NB4 (cell line): ENCODE measurements at places on chromosomes 12 and 14.

DNA sequence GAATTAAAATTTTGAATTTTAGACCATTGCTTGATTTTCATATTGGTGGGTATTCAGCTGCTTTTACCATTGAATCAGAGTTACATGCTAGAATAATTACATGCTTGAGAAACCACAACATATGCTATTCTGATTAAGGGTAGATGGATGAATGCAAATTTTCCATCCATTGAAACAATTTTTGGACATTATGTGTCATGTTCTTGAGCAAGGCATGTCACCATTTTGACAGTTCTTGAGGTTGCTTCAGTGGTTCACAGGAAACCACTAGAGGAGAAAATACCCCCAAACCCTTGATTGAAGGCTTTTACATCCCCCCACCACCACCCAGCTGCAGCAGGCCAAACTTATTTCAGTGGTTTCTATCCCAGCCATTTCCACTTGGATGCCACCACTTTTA is 13.5 kb downstream of the UBR7 start:
- DNase-seq: no peak

GRCh38 chr12:32734952-32735351 is 20.7 kb downstream of the YARS2 start:
- no peak for DNase-seq

- no peak for DNase-seq
Observed at GRCh38 chr12:130448044-130448821, 110.5 kb downstream of the PIWIL1 start.

GRCh38 chr12:22687361-22688076 is 62.5 kb downstream of the ETNK1 start:
- DNase-seq: peak; percentile 85

- no peak for DNase-seq
Observed at GRCh38 chr12:48651681-48652080, 30.4 kb downstream of the KANSL2 start.

DNA sequence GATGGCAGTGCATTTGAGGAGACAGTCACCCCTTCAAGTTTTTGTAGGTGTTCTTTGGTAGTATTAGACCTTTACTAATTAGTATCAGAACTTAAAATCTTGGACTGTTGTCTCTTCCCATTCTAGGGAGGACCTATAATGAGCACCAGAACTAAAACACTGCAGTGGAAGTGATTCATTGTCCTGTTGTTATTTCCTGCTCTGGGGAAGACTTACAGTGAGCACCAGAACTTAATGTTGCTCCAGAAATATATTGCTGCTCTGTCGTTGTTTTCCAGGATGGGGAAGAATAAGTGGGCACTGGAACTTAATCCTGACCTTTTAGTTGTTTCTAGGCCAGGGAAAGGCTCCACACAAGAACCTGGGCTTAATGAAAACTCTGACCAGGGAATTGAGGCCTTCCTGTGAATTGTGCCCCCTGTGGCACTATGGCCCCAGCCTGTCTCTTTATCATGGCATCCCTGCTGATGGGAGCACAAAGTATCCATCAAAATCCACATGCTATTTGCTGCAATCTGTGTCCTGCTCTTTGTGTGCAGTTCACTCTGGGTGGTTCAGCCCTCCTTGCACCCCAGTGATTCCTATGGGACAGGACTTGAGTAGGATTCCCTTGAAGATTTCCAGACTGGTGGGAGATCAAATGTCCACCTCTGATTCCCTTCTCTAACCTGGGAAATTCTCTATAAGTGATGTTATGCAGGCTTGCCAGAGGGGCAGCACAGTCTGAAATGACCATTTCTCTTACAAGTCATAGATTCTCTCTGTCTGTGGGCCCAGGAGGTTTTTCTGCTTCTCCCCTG is 175.8 kb downstream of the PAWR start:
- no peak for DNase-seq

DNA sequence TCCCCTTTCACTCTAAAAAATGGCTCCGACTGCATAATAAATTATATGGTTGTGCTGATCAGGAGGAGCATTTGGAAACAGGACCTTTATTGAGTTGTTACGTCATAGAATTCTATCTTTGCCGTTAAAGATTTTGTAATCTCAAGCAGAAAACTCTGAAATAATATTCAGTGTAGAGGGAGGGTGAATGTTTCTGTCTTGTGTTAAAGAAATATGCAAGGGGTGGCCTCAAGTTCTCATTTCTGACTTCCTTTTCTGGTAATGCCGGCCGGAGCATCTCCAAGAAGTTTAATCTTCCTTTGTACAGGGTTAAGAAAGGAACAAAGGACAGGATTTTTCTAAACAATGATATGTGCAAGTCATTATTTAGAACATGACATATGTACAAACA is 165.1 kb downstream of the SLC38A4 start:
- peak; percentile 76 for DNase-seq

DNA sequence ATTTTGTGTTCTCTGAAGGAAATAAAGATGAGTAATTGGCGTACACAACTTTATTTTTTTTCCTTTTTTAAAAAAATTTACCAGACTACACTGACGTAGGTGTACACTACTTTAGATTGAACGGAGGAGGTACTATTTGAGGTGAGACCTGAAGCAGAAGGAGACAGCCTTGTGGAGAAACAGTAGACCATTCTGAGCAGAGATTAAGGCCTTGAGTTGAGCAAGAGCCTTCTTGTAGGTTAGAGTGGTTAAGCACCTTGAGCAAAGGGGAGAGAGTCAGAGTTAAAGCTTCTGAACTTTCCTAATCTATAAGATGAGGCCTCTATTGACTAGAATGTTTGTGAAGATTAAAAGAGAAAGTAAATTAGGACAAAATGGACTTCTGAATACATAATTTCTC is 2.5 kb downstream of the LEMD3 start:
- peak; percentile 41 for DNase-seq

GRCh38 chr12:104510873-104511440 is 54.2 kb downstream of the CHST11 start:
- no peak for DNase-seq

GRCh38 chr12:68267892-68268396 is 14.5 kb upstream of the IL22 start:
- DNase-seq: peak; percentile 10

- no peak for DNase-seq
Observed at GRCh38 chr12:53591301-53592206, 34.6 kb downstream of the ATF7 start.

- DNase-seq: peak; percentile 43
Observed at GRCh38 chr12:5965950-5966383, 20.9 kb upstream of the ANO2 start.

- no peak for DNase-seq
Observed at GRCh38 chr12:98544751-98545150, 29.4 kb downstream of the TMPO start.

DNA sequence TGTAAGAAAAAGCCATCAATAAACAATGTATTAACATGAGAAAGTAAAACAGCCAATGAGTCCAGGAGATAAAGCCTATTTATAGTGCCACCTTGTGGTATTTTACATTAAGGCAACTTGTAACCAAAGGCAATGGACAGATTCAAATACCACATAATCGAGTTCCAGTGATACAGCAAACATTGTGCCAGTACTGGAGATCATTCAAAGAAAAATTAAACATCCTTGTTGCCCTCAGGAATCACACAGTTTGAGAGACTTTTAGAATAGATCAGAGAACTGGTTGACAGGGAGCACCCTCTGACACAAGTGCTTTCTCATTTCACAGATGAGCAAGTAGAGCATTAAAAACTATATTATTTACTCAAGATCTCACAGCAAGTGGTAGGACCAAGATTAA is 98.1 kb downstream of the DDHD1 start:
- peak; percentile 47 for DNase-seq

- no peak for DNase-seq
Observed at GRCh38 chr14:75714991-75715390, 53.9 kb downstream of the TTLL5 start.

GRCh38 chr12:116210131-116210530 is 67.4 kb downstream of the MED13L start:
- DNase-seq: no peak
